ENCODE measurements at places on chromosomes 7 and 10.

- DNase-seq, result no peak
These were observed 9.7 kb upstream of the CCL24 start for GRCh38 chr7:75823198-75823910.

- DNase-seq, result no peak
These were observed 152.9 kb downstream of the ARID5B start for GRCh38 chr10:62054408-62054807.

DNA sequence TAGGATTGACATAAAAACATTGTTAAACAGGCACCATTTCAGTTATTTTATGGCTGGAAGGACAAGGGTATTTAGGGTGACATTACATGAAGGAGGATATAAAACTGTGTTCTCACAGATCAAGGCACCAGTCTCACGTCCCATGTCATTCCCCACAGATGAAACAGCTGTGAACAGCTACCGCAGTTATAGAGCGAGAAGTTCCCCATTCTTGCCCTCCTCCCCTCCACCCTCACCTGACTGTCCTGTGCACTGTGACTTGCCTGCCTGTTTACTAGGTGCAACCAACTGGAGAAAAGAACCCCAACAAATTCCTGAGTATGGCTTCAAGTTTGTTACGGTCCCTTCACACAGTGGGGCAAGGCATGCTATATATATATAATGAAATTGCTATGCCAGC is 141.6 kb downstream of the SND1 start:
- DNase-seq, result no peak

GRCh38 chr10:101446071-101446470 is 92.1 kb downstream of the BTRC start:
- no peak for DNase-seq

DNA sequence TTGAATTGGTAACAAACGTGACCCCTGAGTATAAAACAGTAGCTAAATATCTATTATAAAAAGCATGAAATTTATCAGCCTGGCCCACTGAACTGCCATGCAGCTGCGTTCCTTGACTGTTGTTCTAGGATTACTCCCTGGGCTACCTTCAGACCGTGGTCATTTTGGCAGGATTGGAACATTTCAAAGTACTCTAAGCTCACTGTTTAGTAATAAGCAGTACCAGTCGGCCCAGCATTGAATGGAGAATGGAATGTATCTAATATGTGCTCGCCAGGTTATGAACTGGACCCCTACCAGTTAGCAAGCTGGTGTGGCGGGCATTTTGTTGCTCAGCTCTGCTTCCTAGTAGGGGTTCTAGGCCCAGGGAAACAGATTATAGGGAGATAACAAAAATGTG is 112.2 kb downstream of the SEMA3C start:
- no peak for DNase-seq

- DNase-seq, result no peak
These were observed 26.9 kb upstream of the DNAJC1 start for GRCh38 chr10:22030421-22030820.

- DNase-seq, result no peak
These were observed 206.3 kb upstream of the KLF14 start for GRCh38 chr7:130940326-130940725.

DNA sequence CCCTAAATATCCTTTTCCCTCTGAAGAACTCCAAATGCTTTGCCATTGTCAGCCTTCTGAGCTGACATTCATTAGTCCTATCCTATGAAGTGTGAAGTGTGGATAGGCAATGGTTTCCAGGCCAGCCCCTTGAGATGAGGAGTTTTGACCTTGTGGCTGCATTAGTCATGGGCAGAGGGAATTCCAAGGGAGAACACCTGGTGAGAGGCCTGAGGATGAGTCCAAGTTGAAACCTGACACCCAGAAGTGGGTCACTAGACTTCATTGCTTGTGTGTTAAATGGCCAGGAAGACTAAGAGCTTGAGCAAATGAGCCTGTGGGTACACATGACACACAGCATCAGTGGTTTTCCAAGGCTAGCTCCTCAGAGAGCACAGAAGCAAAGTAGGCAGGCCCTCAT is 260.8 kb downstream of the SKAP2 start:
- peak; percentile 68 for DNase-seq

- no peak for DNase-seq
These were observed 324.9 kb downstream of the AGMO start for GRCh38 chr7:15236952-15237351.

GRCh38 chr7:46383605-46384004 is 462.5 kb upstream of the IGFBP3 start:
- DNase-seq, result peak; percentile 41

GRCh38 chr7:131893631-131894340 is 337.4 kb upstream of the PODXL start:
- DNase-seq, result no peak

DNA sequence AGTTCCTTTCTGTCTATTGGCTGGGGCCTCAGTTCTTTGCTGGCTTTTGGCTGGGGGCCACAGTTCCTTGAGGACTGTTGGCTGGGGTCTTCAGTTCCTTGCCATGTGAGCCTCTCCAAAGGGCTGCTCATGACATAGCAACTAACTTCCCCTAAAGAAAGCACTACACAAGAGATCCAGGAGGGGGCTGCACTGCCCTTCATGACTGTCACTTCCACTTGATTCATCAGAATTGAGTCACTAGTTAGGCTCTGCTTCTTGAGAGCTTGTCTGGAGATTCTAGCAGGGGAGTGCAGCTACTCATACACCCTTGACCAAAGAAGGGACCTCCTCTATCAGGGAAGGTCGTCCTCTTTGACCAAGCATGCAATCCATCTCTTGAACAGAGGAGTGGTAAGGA is 38.0 kb upstream of the MKX start:
- peak; percentile 4 for DNase-seq

- no peak for DNase-seq
These were observed 266.5 kb upstream of the NPY start for GRCh38 chr7:24017519-24017918.

GRCh38 chr10:29748109-29748650 is 113.4 kb upstream of the SVIL start:
- no peak for DNase-seq

GRCh38 chr10:113313048-113313602 is 239.7 kb upstream of the HABP2 start:
- DNase-seq, result no peak

- no peak for DNase-seq
These were observed 107.6 kb downstream of the TRRAP start for GRCh38 chr7:98985945-98986344.

DNA sequence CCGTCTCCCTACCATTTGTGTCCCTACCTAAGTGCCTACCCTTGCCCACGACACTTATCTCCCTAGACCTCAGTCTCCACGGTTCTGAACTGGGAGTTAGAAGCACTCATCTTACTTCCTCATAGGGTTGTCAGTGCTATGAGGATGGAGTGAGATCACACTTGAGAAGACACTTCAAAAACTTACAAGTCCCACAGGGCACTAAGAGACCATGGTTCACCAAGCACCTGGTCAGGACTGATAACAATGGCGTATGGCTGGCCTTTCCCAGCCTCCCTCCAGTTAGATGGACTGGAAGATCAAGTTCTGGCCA is 43.2 kb downstream of the KCNMA1 start:
- DNase-seq, result no peak

All from keratinocyte (primary cell).